Activated CD4-positive, alpha-beta T cell treated with anti-CD3 and anti-CD28 coated beads for 36 hours (primary cell): ENCODE measurements at places on chromosomes 12 and 14.
A peak's percentile ranks its signal among the peaks of the same experiment; 100 is the strongest.

DNA sequence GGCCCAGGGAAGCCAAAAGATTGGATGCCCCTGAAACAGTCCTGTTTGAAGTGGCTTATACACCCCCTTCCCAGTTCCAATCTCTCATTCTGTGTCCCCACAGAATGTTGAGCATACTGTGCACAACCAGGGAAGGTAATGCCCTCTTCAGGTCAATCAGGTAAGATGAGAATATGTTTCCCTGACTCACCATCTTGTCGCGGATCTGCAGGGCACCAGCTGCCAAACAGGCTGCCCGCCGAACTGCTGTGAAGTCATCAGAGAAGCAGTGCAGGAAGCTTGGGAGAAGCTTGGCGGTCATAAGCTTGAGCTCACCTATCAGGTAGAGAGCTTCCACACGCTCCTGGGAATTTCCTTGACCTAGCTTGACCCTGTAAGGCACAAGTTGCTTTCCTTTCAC, 9.6 kb downstream of the RIOX1 start:
- H3K36me3 ChIP-seq: peaks cover 15% of the 10 kb centered on the region
- H3K4me1 ChIP-seq: peaks cover 8% of the 10 kb centered on the region
- H3K4me3 ChIP-seq: no peak overlapping the region
- no peaks in the 10 kb centered on the region for H3K27me3 ChIP-seq
- no peak overlapping the region for H3K27ac ChIP-seq
- no peak for DNase-seq

- H3K36me3 ChIP-seq: no peaks in the 10 kb centered on the region
- no peak overlapping the region for H3K4me3 ChIP-seq
- H3K4me1 ChIP-seq: no peaks in the 10 kb centered on the region
- DNase-seq: no peak
- no peak overlapping the region for H3K27ac ChIP-seq
- peaks cover 7% of the 10 kb centered on the region for H3K27me3 ChIP-seq
Measured at GRCh38 chr12:29543036-29543435, 45.5 kb upstream of the OVCH1 start.

- H3K36me3 ChIP-seq: no peaks in the 10 kb centered on the region
- no peak overlapping the region for H3K4me3 ChIP-seq
- H3K27me3 ChIP-seq: no peaks in the 10 kb centered on the region
- H3K27ac ChIP-seq: no peak overlapping the region
- H3K4me1 ChIP-seq: no peaks in the 10 kb centered on the region
Measured at GRCh38 chr12:111605911-111606766, 7.0 kb upstream of the ATXN2 start.

- peaks cover 29% of the 10 kb centered on the region for H3K4me1 ChIP-seq
- DNase-seq: no peak
- H3K27me3 ChIP-seq: no peaks in the 10 kb centered on the region
- no peak overlapping the region for H3K27ac ChIP-seq
- H3K36me3 ChIP-seq: peaks cover 8% of the 10 kb centered on the region
Measured at GRCh38 chr12:26798640-26799039, 34.4 kb downstream of the ITPR2 start.

- DNase-seq: no peak
- H3K4me1 ChIP-seq: no peaks in the 10 kb centered on the region
- H3K27ac ChIP-seq: no peak overlapping the region
- no peak overlapping the region for H3K4me3 ChIP-seq
- peaks cover 2% of the 10 kb centered on the region for H3K27me3 ChIP-seq
- H3K36me3 ChIP-seq: no peaks in the 10 kb centered on the region
Measured at GRCh38 chr12:97246368-97246767, 216.2 kb upstream of the RMST start.

DNA sequence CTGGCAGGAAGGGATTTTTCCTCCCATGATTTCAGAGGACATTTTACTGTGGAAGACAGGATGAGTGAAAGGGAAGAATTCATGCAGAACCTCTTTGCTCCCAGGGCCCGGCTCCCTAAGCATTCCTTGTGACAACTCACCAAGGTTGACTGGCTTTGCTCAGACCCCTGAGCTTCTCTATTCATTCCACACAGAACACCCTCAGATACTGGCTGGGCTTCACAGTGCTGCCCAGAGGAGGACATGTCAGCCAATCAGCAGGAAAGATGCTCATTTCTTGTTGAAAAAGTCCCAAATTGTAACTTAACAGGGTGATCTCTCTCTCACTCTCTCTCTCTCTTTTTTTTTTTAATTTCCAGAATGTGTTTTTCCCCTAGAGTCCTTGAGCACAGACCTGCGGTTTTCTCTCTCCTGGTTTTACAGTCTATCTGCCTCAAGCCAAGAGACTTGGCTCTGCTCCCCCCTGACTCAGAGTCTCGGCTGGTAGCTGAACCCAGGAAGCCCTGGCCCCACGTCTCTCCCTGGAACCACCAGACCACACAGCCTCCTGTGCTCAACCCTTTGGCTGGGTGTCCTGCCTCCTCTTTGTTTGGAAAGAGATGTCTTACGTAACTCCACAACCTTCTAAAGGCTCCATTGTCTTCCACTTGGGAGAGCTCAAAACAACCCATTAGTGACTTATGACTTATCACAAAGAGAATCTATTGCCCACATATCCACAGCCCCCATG, 43.9 kb downstream of the SSPN start:
- H3K4me3 ChIP-seq: no peak overlapping the region
- H3K27me3 ChIP-seq: peaks cover 14% of the 10 kb centered on the region
- H3K27ac ChIP-seq: no peak overlapping the region
- DNase-seq: no peak

DNA sequence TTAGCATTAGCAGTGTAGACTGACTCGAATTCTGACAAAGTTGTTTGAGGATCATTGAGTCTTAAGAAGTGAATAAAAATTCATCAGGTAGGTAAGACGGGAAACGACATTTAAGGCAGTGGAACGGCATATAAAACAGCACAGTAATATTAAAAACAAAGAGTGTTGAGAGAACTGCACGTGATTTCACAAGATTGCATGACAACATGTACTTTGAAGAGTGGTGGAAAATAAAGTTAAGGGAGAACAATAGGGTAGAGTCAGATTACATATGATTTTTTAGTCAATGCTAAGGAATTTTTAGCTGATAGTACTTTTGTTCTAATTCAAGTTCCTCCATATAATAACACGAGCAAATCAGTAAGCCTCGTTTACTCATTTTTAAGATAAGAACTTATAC, 115.4 kb downstream of the SOX5 start:
- H3K36me3 ChIP-seq: no peaks in the 10 kb centered on the region
- no peak for DNase-seq
- H3K4me3 ChIP-seq: no peak overlapping the region
- H3K27ac ChIP-seq: no peak overlapping the region
- H3K27me3 ChIP-seq: no peaks in the 10 kb centered on the region

GRCh38 chr14:91911474-91912032, 35.9 kb downstream of the FBLN5 start:
- H3K4me1 ChIP-seq: peaks cover 15% of the 10 kb centered on the region
- peaks cover 2% of the 10 kb centered on the region for H3K27me3 ChIP-seq
- peak overlapping the region; percentile 83 for H3K27ac ChIP-seq
- peaks cover 1% of the 10 kb centered on the region for H3K36me3 ChIP-seq
- no peak overlapping the region for H3K4me3 ChIP-seq

- H3K27me3 ChIP-seq: peaks cover 26% of the 10 kb centered on the region
- no peaks in the 10 kb centered on the region for H3K36me3 ChIP-seq
- H3K27ac ChIP-seq: no peak overlapping the region
- DNase-seq: no peak
- H3K4me3 ChIP-seq: no peak overlapping the region
Measured at GRCh38 chr12:127455347-127456265, 811.4 kb upstream of the TMEM132C start.

DNA sequence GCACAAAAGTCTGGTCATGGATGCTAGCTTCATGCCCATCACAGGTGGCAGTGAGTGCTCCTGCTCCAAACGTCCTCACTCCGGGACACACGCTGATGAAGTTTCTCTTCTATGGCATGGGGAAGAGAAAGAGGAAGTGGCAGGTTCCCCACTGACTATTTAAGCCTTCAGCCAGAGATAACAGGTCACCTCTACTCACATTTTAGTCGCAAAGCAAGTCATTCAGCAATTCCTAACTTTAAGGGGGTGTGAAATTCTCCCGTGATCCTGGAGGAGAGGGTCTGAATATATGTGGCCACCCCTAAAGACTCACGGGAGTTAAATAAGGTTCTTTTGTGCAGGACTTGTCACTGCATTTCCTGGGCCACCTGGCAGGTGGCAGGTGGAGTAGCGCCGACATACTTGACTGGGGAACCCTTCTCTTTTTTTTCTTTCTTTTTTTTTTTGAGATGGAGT, 18.8 kb upstream of the RCOR1 start:
- DNase-seq: no peak
- peaks cover 3% of the 10 kb centered on the region for H3K27me3 ChIP-seq
- peaks cover under 1% of the 10 kb centered on the region for H3K4me1 ChIP-seq
